ENCODE measurements at places on chromosomes 1 and 21.

GRCh38 chr1:910881-911721 lies 12.6 kb upstream of the SAMD11 start:
- DNase-seq: peak; percentile 58

DNA sequence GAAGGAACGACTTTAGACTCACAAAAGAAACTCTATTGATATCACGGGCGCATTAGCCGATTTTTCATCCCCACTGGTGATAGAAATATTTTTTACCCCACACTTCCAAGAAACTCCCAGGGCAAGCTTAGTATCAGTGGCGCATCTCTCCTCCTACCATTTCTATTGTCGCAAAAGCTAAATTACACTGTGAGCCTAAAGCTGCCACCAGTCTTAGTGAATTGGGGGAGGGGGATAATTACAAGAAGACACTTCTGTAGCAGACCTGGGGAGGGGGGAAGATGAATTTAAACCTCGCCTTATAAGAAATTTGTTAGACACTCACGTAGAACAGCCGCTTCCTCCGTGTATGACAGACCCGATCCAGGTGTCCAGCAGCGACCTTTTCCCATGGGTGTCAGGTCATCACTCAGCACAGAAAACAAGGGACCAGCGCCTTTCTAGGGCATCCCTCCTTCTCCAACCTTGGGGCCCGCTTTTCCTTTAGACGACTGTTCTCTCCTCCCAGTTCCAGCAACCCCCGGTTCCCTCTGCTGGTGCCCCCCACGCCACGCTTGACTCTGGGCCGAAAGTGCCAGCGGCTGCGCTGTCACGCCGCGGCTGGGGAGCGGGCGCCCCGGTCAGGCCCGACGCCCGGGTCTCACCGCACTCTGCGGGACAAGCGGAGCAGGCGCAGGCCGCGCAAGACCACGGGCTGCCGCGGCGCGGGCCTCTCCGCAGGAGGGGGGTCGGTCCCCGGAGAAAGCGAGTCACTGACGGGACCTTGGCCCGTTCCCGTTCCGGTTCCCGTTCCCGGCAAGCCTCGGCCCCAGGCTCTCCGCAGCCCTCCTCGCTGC lies 821 bp downstream of the PHC2 start:
- peak; percentile 27 for DNase-seq

GRCh38 chr1:100250264-100250663 lies 630 bp upstream of the DBT start:
- no peak for DNase-seq

- no peak for DNase-seq
Observed at GRCh38 chr1:242824435-242824834, 299.9 kb upstream of the PLD5 start.

DNA sequence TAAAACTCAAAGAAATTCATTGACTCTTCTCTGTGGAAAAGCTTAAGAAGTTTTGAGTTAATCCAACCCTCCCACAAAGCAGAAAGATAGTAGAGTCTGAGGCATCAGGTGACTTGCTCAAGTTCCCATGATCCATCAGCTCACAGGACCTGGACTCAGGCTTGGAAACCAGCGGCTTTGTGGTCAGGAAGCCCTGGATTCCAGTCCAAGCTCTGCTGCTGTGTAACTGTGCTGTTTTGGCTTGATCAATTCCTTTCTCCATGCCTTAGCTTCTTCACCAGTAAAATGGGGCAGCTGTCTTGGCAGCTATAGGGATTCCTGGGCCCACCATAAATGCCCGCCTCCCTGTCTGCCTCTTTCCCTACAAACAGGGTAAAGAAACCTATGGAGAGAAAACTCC lies 180.2 kb downstream of the HIVEP3 start:
- DNase-seq: no peak

- DNase-seq: no peak
Observed at GRCh38 chr21:38815060-38815405, 9.3 kb downstream of the ETS2 start.

DNA sequence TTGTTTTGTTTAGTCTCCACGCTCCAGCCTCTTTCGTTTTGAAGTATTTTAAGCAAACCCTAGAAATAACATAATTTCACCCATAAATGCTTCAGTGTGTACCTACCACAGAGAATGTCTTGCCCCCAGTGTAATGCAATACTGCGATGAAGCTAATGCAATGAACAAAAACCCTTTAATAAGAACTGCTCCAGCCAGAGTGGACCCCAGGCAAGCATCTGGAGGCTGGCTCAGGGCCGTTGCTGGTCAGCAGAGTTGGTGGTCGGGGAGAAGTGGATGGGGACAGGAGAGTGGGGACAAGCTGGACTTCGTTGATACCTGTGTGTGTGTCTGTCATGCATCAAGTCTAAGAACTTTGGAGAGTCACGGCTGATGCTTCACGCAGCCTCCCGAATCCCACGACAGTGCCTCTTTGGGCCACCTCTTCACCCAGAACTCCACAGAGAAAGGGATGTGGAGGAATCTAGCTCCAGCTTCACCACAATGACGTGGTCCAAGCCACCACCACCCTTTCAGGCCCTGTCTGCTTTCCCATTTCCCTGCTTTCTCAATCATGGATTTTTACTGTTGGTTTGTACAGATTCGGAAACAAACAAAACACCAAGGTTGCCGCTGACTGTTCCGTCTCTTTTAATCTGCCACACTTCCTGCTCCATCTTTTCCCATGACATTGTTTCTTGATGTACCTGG lies 108.6 kb upstream of the ERRFI1 start:
- no peak for DNase-seq

DNA sequence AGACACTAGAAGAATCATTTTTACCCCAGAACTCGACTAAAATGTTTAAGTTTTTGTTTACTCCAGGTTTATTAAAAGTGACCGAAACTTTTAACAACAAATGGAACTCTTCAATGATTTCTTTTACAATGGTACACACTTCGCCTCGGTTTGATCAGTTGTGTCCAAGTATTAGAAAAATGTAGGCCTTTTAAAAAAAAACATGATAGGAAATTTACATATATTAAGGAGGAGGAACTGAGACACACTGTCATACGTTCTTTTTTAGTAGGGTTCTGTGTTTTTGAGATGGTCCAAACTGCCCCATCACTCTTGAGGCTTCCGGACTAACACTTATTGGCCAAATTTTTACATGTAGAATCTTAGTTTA lies 1.3 kb downstream of the PRDM2 start:
- DNase-seq: peak; percentile 7
